Bronchial epithelial cell (primary cell): ENCODE measurements at places on chromosomes 5 and 9.

- peak; percentile 30 for DNase-seq
These were observed 547 bp downstream of the CLTA start for GRCh38 chr9:36191290-36191645.

DNA sequence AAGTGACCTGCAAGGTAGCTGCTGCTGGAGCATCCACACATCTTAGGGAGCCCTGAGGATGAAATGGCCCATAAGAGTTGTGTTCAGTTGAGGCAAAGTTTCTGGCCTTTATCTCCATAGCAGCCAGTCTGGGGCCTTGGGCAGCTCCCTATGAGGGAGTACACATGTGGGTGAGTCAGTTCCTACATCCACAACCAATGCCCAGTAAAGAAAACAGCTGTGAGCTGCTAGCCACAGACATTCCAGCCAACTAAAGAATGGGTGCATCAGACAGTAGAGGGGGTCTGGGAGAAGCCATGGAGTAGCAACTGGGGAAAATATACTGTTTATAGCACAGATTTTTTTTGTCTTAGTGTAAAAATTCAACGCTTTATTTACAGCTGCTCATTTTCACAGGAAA lies 720.7 kb downstream of the TLE1 start:
- DNase-seq = peak; percentile 21

GRCh38 chr5:655406-655805 lies 37.7 kb downstream of the TPPP start:
- DNase-seq = no peak

GRCh38 chr5:170614720-170615119 lies 110.9 kb downstream of the KCNIP1 start:
- peak; percentile 50 for DNase-seq

DNA sequence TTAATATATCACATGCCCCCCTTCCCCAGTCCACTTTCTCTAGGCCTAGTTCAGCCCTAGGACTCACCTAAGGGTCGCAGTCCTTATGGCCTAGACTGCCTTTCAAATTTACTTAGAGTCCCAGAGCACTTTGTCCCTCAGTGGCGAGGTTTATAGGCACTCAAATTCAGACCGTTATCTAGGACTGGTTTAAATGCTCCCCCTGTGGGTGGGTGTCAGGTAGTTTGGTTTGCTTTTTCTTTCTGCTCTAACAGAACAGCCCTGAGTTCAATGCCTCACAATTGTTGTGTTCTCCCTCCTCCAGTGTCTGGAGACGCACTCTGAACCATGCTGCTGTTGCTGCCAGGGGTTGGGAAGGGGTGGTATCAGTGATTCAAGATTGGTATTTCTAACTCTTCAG lies 317.1 kb downstream of the MAT2B start:
- DNase-seq = no peak

GRCh38 chr5:171578049-171578828 lies 158.8 kb downstream of the FGF18 start:
- DNase-seq = no peak

DNA sequence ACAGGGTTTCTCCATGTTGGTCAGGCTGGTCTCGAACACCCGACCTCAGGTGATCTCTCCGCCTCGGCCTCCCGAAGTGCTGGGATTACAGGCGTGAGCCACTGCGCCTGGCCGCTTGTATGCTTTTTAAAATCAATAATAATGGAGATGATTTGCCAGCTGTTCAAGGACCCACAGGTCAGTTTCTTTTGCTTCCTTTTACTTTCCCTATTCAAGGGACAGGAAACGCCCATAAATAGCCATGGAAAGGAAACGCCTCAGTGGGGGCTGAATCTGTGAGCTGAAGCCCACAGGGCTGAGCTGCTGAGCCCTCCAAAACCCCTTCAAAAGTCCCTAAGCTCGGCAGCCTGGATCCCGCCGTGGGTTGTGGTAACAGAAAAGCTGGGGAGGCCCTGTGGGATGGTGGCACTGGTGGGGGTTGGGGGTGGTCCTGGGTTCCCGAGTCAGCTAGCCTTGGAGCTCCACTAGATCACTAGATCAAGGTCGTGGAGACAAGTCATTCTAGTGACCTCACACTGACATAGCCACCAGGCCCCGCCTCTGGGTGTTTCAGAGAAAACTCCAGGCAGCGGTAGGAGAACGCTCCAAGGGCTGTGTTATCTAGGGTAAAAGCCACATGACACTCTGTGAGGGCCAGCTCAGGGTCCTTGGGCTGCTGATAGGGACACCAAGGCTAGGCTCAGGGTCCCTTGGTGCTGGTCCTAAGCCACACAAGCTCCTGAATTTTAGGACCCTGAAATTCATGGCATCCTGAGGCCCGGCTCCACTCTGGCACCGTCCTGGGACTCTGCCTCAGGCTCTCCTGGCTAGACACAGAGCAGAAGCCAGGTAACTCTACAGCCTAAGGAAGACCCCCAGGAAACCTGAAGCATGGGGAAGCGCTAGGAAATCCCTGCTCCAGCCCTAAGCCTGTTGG lies 18.0 kb upstream of the DUSP1 start:
- DNase-seq = no peak
